ENCODE measurements at places on chromosomes 7 and 10.

GRCh38 chr7:126658684-126659083 is 594.1 kb downstream of the GRM8 start:
- DNase-seq = no peak

DNA sequence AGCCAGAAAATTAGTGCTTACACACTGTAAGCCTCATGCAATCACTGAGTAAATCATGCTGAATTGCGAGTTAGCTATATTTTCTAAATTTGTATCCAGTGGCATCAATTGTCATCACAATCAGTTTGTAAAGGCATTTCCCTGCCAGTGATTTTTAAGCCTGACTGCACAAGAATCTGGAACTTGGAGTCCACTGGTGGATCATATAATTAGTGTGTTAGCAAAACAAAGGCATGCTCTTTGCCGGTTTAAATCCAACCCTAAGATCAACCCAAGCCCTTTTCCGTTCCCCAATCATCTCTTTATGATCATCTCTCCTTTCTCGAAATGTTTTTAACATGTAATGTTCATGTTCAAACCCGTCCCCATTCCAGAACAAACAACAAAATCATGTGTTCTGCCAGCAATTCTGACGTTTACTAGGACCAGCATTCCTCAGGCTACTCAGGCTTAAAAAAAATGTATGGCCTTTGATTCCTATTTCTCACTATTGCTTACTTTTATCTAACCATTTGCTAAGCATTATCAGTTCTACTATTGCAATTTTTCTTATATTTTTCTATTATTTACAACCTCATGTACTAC is 649.2 kb downstream of the SORCS1 start:
- DNase-seq = no peak

- DNase-seq = peak; percentile 22
Observed at GRCh38 chr10:33134011-33134751, 176.2 kb upstream of the ITGB1 start.

DNA sequence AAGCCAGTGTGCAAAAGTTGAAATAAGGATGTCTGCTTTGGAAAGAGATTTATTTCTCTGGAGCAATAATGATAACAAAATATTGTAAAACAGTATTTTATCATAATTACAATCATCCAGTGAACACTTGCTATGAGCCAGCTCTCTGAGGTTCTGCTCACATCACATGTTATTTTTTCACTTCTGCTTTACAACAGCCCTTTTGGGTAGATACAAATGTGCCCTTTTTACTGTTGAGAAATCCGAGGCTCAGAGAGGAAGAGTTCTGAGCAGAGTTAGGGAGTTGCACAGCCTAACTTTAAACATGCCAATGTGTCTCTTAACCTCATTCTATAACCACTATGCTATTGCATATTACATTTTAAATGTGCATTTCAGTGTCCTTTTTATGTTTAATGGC is 232.6 kb upstream of the CDC14C start:
- DNase-seq = no peak

DNA sequence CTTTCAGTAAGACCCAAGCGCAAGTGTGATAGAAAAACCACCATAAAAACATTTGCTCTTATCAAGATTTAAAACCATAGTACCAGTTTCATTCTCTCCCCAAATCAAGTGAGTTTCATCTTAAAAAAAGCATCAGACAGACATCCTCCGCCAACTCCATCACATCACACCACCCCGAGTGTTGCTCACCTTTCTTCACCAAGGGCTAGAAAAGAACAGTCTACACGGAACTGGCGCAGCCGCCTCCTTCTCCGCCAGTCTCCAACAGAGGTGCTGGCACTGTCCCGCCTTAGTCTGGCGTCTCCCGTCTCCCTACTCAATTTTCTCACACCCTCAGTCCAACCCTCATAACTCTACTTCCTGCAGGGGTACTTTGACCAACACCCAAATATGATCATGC is 46.9 kb upstream of the WIPI2 start:
- DNase-seq = no peak

DNA sequence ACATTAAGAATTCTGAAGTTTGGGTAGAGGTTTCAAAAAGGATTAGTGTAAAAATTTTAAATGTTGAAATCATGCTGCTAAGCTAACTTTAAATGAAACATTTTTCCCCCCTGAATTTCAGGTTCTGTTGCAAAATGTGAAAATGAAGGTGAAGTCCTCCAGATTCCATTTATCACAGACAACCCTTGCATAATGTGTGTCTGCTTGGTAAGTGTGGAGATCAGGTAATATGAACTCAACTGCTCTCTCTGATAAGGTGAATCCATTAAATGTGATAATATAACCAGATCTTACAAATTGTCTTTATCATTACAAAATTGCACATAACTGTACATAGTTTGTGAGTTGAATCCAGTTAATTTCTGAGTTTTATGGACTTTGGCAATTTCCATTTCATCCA is 1.4 kb downstream of the BMPER start:
- no peak for DNase-seq

DNA sequence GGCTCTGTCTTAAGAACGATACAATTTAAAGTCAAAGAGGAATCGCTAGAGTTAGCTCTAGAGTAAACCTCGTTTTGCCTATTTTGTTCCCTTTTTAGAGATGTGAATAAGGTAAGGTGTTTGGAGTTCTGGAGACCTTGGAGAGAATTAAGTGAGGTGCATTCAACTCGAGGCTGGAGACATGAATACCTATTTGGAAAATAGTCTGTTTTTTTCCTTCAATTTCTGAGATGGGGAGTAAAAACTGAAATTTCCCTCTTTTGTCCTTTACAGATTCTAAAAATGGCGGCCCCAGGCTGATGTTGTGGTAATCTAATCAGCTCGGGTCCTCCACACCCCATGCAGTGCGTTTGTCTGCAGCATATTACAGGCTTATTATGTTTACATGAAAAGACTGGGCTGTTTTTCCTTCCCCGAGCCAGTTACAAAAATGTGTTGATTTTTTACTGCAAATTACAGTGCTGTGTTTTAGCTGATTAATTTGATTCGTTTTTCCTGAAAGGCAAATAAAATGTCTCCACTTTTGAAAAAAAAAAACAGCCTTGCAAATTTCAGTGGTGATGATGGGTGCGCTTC is 1.5 kb downstream of the KMT2E start:
- DNase-seq = peak; percentile 58

GRCh38 chr7:72334066-72334465 is 78.1 kb downstream of the CALN1 start:
- DNase-seq = no peak

DNA sequence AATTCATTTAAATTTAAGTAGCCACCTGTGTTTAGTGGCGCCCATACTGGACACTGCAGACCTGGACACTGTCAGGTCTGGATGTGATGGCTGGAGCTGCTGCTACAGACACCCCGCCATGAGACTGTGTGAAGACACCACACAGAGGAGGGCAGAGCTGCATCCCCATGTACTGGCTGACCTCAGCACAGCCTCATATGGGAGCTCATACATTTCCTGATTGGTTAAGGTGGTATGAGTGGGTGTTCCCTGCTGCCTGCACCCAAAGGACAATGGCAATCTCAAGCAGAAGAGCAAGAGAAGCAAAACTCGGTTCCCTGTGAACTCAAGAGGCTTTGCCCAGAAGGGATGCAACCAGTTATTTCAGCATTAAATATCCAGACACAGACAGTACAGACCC is 60.0 kb downstream of the DLG5 start:
- no peak for DNase-seq

DNA sequence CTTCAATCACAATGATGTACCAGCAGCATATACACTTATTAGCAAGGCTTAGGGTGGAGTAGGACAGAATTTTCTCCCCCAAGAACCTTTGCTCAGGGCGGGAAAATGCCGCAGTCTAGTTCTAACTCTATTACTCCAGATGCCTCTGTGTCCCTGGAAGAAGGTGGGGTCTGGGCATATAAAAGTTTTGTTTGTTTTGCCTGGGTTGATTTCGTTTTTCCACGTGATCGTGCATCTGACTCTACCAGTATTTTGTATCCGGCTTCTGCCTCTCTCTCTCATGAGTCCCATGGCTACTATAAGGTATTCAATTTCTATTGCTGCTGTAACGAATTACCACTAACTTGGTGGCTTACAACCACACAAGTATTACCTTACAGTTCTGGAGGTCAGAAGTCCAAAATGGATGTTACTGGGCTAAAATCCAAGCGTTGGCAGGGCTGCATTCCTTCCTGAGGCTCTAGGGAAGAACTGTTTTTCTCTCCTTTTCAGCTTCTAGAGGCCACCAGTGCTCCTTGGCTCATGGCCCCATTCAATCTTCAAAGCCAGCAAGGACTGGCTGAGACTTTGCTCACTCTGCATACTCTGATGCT is 181.2 kb upstream of the PRSS58 start:
- DNase-seq = no peak

GRCh38 chr10:124888262-124888661 is 53.7 kb upstream of the ZRANB1 start:
- no peak for DNase-seq

DNA sequence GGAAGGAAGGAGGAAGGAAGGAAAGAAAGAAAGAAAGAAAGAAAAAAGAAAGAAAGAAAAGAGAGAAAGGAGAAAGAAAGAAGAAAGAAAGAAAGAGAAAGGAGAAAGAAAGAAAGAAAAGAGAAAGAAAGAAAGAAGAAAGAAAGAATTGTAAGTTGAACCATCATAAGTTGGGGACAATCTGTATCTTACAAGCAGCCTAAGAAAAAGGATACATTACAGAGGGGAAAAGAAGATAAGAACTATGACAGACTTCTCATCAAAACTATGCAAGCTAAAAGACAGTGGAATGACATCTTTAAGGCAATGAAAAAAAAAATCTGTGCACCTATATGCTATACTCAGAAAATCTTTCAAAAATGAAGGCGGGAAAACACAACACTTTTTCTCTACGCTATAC is 50.3 kb upstream of the SP4 start:
- no peak for DNase-seq

DNA sequence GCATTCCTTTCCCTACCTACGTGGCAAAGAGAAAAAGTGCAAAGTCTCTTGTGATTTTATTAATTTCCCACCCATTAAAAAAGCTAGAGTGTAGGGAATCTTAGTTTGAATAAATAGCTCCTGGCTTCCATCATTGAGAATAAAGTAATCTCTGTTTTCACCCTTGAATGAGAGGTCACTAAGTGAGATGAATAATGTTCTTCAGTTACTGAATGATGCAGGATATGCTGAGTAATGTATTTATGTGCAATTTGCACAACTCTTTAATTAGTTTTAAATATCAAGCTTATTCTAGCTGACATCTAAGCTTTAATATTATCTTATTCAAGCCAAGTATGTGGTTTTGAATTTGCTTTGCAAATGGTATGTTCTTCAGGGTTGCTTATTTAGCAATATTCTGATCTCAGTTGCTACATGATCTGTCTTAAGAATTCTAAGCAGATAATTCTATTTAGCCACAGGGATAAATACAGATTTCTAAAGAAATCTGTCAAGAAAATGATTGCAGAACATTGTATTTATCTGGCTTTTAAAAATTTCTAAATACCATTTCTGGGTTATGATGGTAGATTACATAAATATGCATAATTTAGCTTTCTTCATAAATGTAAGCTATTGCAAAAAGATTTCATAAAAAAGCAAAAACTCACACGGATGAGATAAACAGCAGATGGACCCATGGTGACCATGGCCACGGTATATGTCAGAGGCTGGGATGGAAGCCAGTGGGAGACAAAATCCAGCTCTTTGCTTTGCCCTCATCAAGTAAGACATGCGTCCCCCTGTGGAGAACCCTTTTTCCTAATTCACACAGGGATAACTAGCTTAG is 141.0 kb downstream of the MACC1 start:
- no peak for DNase-seq

DNA sequence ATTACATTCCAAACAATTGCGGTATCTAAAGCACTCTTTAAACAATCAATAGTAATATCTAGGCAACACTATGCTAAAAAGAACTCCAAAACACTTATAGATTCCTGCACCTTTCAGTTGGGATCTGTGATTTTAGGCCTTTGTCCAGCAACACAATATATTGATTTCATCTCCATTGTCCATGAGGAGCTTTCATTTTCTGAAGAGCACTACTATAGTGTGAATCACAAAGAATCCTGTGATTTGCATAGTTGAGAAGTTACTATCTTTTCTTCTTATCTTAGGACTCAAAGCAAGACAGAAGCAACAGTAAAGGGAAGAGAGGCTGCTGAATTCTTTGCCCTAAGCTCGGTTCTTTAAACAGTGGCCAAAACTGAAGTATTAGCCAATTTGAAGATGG is 846.8 kb downstream of the IPMK start:
- no peak for DNase-seq

- DNase-seq = no peak
Observed at GRCh38 chr7:134780166-134780828, 863 bp downstream of the CALD1 start.

GRCh38 chr7:32390210-32390609 is 100.0 kb downstream of the LSM5 start:
- DNase-seq = no peak

- DNase-seq = no peak
Observed at GRCh38 chr10:110436554-110437350, 61.0 kb upstream of the DUSP5 start.

DNA sequence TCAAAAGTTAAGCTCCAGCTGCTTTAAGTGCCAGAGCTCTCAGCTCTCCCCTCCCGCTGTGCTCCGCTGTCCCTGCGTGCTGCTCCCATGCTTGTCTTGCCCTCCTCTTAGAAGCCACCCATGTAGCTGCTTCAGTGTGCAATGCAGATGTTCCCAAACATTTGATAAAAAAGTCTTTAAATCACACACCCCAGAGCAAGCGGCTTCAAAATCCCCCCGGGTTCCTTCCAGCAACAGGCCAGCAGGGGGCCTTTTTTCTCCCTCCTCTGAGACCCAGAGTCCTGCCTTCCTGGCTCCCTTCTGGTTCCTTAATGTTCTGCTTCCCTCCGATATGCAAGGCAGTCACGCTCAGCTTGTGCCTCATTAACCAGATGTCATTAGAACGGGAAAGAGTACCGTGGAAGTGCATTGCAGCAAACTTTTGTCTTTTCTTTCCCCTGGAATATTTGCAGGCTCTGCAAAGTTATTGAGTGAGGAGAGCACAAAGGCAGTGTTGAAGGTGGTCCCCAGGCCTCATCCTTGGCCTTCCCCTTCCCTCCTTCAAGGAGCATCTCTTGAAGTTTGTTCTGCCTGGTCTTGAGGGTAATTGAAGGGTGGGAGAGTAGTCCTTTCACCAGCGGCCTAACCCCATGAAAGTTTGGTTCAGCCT is 25.5 kb downstream of the LDB3 start:
- no peak for DNase-seq

DNA sequence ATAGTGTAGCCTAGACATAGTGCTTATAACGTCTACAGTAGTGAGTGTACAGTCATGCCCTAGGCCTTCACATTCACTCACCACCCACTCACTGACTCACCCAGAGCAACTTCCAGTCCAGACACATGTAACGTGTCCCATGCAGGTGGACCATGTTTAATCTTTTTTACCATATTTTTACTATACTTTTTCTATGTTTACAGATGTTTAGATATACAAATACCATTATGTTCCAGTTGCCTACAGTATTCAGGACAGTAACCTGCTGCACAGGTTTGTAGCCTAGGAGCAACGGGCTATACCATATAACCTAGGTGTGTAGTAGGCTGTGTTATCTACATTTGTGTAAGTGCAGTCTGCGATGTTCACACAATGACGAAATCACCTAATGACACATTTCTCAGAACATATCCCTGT is 11.0 kb downstream of the MPP7 start:
- no peak for DNase-seq

GRCh38 chr7:83921941-83922607 is 272.5 kb downstream of the SEMA3A start:
- DNase-seq = peak; percentile 15
